ENCODE measurements at places on chromosomes 5 and 9.

- DNase-seq: peak; percentile 42
Observed at GRCh38 chr9:12697719-12698118, 4.5 kb downstream of the TYRP1 start.

GRCh38 chr5:92470770-92471169, 1087.7 kb upstream of the ARRDC3 start:
- no peak for DNase-seq

- DNase-seq: peak; percentile 21
Observed at GRCh38 chr5:125409861-125410536, 663.6 kb upstream of the ZNF608 start.

GRCh38 chr9:113156880-113157279, 6.1 kb downstream of the SLC31A2 start:
- no peak for DNase-seq

DNA sequence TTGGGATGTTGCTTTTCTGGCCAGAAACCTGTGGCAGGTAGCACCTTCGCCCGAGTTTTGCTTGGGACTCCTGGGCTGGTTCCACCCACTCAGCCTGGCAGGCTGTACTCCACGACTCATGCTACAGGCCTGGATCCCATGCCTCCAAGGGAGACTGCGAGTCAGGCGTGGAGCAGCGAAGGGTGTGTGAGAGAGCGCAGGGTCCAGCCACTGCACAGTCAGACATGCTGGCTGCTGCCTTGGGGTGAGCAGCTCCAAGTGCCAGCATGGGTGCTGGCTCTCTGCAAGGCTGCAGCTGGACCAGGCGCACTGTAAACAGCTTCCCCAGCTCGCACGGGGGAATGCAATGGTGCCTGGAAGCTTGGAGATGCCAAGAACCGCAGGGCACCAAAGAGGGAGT, 249.6 kb upstream of the EDIL3 start:
- DNase-seq: no peak

- no peak for DNase-seq
Observed at GRCh38 chr9:114321759-114322158, 1.1 kb upstream of the ORM1 start.

DNA sequence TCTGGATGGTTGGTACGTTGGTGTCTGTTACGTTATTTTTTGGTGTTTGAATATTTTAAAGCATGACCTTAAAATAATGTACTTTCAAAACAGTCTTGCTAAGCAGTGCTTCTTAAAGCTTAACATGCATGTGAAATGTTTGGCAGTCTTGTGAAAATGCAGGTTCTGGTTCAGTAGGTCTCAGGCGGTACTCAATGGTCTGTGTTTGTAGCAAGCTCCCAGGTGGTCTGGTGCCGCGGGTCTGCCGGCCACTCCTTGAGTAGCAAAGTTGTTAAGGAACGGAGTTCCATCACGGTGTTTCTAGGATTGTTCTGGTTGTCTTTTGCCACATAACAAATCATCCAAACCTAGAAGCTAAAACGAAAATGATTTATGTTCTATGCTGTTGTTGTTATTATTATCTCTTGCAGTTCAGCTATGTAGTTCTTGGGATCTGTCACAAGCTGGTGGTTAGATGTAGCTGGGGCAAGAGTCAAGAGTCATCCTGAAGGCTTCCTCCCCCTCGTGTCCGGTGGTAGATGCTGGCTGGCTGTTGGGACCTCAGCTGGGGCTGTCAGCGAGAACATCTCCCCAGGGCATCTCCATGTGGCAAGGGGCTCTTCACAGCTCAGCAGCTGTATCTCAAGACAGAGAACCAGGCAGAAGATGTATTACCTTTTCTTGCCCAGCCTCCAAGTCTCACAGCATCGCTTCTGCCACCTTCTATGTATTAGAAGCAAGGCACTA, 186.8 kb downstream of the PALM2AKAP2 start:
- no peak for DNase-seq

DNA sequence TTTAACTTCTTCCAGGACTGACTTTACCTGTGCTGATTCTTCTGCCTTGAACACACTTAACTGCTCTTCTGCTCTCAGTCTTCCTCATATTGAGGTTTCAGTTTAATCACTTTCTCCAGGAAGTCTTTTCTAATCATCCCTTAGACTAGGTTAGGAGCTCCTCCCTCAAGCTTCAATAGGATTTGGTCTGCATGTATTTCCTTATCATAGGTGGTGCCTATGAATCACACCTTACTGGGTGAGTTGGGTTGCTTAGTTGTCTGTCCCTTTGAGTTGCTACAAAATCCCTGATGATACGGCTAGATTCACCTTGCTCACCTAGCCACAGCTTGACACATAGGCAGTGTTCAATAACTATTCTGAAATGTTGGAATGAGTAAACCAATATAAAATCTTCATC, 164.4 kb downstream of the DNAH5 start:
- DNase-seq: no peak

DNA sequence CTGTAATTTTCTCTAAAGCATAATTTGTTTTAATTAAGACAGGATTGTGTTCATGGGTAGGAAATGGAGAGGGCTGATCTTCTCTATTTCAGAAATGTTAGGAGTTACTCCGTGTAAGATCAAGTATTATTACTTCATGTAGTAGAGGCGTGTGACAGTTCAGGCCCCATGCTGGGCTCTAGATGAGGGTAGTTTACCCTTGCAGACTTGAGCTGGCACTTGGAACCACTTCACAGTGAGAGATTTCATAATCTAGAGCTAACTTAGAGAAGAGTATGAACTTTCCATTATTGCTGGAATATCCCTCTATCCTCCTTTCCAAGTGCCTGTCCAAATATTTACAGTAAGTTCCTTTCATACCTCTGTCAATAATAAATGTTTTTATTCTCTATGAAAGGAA, 195.1 kb downstream of the PCSK5 start:
- no peak for DNase-seq

DNA sequence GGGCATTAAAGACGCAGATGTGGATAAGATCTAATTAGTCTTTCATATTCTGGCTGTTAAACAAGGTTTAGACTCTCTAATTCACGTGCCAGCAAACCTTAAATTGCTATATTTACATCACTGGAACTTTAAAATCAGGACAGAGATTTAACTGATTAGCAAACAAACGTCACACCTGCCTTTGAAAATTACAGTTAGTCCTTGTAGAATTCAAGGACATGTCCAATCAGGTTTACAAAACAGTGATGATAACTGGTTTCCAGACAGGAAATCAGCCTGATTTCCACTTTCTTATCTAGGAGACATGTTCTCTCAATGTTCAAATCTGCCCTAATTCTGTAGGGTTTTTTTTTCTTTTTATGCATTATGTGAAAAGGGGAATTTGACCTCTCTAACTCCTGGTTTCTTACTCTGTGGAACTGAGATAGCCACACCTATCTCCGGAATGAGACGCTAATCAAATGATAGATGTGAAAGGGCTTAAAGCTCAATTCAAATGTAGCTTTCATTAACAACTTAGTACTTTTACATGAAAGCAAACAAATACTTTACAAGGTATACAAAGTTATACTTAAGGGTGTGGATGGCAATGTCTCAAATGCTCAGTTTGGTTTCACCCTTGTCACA, 26.5 kb downstream of the SPINK5 start:
- DNase-seq: no peak

DNA sequence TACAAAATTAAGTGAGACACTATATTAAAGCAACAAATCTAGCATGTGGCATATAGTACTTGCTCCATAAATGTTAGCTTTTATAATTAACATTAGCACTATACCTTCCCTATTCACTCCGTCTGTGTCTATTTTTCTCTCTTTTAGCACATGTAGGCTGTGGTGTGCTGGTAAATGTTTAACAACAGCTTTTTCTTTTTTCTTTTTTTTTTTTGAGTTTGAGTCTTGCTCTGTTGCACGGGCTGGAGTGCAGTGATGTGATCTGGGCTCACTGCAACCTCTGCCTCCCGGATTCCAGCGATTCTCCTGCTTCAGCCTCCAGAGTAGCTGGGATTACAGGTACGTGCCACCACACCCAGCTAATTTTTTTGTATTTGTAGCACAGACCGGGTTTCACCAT, 62.1 kb downstream of the SPRY4 start:
- DNase-seq: no peak

- no peak for DNase-seq
Observed at GRCh38 chr5:159130871-159131270, 31.2 kb upstream of the EBF1 start.

DNA sequence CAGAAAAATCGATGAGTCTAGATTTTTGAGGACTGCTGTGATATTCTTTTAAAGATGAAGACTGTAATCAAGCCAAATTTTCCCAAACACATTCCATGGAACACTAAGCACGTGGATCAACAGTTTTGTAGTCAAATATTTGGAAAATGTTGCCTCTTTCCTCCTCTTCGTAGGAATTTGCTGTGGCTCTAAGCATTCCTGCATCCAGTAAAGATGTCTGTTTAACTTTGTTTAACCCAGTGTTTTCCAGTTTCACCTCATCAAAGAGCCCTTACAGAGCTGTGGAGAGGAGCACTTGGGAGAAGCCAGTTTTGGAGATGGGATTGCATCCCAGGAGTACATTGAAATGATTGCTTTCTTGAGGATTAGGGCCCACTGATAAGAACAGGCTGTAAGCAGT, 58.9 kb downstream of the INSYN2B start:
- no peak for DNase-seq
